ENCODE measurements at places on chromosomes 1 and 21.

DNA sequence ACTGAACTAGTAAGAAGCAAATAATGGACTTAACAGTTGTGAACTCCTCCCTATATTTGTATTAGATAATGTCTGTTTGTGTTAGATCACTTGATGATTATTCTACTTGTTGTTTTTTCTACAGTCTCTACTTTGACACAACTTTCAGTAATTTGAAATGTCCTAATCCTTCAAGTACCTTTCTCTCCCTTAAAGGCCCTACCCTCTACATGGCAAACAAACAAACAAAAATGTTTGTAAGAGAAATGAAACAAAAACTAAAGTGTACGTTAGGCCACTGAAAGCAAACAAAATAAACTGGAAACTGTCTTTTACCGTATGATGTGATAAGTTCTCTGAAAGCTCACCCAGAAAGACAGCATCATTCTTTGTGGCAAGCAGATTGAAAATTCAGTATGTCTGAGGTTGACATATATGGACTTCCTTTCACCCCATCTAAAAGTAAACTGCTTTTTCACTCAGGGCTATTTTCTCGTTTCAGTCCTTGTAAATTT lies 255.9 kb upstream of the SNX7 start:
- DNase-seq = no peak

DNA sequence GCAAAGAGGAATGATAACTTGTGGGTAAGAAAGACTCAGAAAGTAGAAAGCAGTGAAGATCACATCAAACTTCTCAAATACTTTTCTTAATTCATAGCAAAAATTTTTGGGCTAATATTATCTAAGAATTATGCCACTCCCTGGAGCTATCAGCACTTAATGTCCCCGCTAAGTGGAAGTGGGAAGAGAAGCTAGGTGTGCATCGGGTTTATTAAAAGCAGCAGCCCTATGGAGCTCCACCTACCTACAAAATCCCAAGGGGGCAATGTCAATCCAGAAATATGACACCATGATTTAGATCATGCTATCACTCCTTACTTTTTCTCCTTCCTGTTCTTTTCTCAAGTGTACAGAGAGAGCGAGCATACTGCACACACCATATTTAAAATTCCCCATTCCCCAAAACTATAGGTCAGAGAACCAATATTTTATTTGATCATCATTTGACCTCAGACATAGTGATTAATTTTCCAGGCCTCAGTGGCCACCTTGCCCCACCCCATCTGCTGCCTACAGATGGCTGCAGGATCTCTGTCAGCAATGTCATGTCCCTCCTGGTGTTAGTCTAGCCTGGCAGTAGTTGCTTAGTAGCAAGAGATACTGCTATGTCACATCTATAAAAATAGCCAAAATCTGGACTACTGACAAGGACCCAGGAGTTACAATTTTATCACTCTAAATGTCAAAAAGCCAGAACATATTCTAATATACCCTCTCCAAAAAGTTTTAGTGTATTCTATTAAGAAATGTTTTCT lies 66.6 kb downstream of the MAP3K21 start:
- DNase-seq = no peak

GRCh38 chr1:53986458-53986857 lies 31.5 kb downstream of the LDLRAD1 start:
- DNase-seq = no peak

DNA sequence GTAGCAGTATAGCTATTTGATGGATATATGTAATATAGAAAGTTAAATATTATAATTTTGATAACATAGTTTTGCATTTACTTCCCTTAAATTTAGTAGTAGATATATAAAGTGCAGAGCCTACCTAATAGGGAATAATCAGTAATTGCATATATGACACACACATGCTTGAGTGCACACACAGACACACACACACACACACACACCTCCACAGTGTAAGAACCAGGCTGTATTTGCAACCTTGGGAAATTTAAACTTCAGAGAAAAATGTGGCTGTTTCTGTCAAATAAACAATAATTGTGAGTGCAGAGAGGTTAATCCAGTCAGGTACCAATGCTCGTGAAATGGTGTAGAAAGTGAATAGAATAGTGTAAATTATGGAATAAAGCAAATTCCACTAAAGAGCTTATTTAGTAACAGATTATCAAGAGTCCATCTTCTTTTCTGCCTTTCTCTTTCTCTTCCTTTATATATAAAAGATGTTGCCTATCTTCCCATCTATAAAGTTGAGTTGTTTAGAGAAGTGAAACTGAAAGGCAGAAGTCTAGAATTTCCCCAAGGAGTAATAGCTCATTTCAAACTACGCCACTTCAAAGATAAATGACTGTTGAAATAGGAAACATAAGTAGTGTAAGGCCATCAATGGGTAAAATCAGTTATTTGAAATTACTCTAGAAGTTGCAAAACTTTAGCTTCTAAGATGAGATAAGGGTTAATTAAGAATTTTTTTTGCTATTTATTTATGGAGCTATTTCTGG lies 273.7 kb downstream of the SRGAP2C start:
- DNase-seq = no peak

GRCh38 chr1:236516929-236517704 lies 6.7 kb upstream of the LGALS8 start:
- DNase-seq = peak; percentile 52

DNA sequence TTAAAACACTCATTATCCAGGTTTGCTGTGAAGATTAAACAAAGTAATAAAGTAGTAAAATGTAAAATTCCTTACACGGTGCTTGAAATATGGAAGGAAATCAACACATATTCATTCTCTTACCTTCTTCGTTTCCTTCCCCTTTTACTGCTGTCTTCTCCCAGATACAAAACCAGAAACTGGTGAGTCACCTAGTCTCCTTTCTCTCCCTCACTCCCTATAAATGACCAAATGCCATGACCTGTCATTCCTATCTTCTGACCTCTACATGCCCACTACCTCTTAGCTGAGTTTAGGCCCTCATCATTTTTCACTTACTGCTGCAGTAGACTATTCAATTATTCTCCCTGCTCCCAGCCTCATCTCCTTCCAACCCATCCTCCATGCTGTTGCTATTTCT lies 4.3 kb upstream of the NR1I3 start:
- DNase-seq = no peak

- DNase-seq = no peak
Measured at GRCh38 chr1:201583663-201584062, 44.7 kb downstream of the NAV1 start.

GRCh38 chr1:47783638-47784496 lies 213.3 kb downstream of the TRABD2B start:
- DNase-seq = no peak

DNA sequence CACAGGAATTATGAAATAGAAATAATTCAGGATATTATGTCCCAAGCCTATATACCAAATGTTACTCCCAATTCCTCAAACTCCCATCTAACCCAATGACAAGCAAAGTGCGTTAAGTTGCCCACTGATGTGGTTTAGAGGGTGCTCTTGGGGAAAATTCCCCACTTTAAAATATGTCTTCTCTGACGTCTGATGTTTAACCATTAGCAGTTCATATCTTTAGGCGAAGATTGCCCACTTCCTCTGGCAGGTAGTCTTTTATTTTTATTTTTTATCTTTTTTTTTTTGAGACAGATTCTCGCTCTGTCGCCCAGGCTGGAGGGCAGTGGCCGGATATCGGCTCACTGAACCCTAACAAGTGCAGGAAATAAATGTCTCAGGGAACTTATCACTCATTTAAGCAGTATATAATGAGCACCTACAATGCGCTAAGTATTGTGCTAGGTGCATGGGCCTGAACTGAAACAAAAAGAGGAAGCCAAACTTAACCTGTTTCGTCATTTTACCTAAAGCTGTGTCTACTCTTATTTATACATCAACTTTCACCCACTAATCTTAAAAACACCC lies 1.3 kb upstream of the LYST start:
- DNase-seq = no peak

DNA sequence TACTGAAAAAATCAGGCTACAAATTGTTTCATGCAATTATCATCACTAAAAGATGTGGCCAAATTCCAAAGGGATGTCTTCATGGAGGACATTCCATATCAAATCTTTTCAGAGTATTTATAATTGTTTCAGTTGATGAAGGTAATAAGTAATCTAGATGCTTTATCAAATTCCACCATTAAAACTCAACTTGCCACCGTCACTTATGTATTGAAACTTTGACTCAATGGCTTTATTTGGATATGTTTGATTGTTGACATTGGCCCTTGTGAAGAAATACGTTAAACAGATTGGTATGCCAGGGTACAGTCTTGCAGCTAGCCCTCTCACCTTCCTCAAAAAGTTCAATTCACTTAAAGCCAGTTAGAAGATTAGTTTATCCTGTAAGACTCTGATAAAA lies 32.2 kb upstream of the PALMD start:
- no peak for DNase-seq

- no peak for DNase-seq
Measured at GRCh38 chr1:236864996-236865817, 70.1 kb downstream of the MTR start.

DNA sequence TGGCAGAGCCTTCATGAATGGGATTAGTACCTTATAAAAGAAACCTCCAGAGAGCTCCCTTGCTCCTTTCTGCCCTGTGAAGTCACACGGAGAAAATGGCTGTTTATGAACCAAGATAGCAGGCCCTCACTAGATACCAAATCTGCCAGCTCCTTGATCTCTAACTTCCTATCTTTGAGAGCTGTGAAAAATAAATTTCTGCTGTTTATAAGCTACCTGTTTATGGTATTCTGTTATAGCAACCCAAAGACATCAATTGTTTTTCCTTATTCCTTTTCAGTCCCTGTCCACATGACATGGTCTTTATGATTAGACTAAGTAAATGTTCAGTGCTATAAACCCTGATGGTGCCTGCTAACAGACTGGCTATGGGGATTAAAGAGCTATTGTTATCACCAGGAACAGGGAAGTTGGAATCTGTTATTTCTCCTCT lies 9.7 kb upstream of the STIL start:
- DNase-seq = no peak

DNA sequence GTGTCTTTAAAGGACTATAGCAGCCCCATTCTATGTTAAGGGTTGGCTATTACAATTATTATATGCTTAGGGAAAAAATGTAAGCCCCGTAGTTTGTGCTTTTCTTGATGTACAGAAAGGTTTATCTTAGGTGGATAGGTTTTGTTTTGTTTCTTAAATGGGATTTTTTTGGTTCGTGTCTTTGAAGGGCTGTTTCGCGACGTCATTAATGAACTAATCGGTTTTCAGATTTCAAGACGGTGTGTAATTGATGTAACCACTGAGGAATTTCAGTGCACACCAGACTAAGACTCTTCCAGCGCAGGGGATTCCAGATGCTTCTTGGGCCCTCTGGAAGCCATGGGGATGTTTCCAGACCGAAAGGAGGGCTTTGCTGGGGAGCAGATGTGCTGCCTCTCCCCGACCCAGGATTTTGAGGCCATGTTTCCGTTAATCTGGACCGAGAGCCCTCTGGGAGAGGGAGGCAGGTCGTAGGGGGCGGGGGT lies 4.8 kb upstream of the SIM2 start:
- DNase-seq = no peak

- peak; percentile 70 for DNase-seq
Measured at GRCh38 chr1:165481820-165482532, 37.0 kb upstream of the RXRG start.

- DNase-seq = no peak
Measured at GRCh38 chr1:97903626-97904025, 17.2 kb downstream of the DPYD start.

GRCh38 chr1:31881688-31882000 lies 56.5 kb downstream of the PTP4A2 start:
- DNase-seq = no peak

DNA sequence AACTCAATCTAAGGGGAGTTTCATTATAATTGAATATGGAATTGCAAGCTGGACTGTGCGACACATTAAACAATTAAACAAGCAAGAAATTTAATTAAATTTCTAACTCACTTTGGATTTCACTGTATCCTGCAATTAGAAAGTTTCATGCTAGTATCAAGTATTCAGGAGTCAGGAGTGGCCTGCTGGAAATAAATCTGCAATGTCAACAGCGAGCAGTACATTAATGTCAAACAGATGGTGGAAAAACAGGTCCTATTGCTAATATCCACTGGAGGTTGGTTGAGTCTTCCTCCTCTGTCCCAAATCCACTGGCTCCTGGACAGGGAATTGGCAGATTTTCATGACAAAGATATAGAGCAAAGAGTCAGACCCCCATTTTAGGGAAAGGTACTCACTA lies 237.1 kb downstream of the VAV3 start:
- no peak for DNase-seq
